ENCODE measurements at places on chromosomes 1 and 21.
A peak's percentile ranks its signal among the peaks of the same experiment; 100 is the strongest.

- DNase-seq = no peak
These were observed 36.5 kb downstream of the FOXJ3 start for GRCh38 chr1:42298520-42298919.

- no peak for DNase-seq
These were observed 8.5 kb downstream of the GPR157 start for GRCh38 chr1:9120312-9120958.

DNA sequence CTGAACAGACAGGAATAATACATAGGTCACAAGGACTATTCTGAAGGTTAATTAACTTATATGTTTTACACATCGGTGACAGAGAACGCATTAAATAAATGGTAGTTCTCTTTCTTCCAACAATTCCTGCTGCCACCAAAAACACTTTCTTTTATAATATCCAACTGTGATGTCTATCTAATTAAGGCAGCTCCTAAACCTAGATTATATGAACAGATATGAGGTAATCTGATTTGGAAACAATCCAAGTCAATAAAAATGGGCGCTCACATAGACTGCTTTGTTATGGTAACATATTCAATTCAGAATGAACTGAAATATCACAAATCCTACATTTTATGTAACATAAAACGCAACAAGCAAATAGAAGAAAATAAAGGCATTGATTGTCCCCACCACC lies 16.0 kb downstream of the CYYR1 start:
- DNase-seq = no peak

- no peak for DNase-seq
These were observed 84.9 kb downstream of the CNIH3 start for GRCh38 chr1:224700918-224701531.

- DNase-seq = no peak
These were observed 92.9 kb downstream of the KCNN3 start for GRCh38 chr1:154777154-154777553.

- no peak for DNase-seq
These were observed 14.6 kb downstream of the ADAR start for GRCh38 chr1:154593390-154593789.

- peak; percentile 2 for DNase-seq
These were observed 217.7 kb downstream of the URB2 start for GRCh38 chr1:229843627-229844238.

GRCh38 chr21:24255591-24255990 lies 1351.7 kb downstream of the MRPL39 start:
- DNase-seq = no peak

GRCh38 chr1:37883671-37884070 lies 24.3 kb upstream of the MTF1 start:
- no peak for DNase-seq

GRCh38 chr1:53219711-53220110 lies 723 bp downstream of the CZIB start:
- DNase-seq = no peak

GRCh38 chr1:15251857-15252835 lies 5.1 kb downstream of the FHAD1 start:
- no peak for DNase-seq

Measured in NCI-H187 treated with DMSO at 0.1 percent for 48 hours (cell line).